Stimulated activated CD4-positive, alpha-beta T cell treated with anti-CD3 and anti-CD28 coated beads, TNF-alpha, amount 100 ng/mL, for 1 hour (primary cell): ENCODE measurements at places on chromosomes 3 and 15.

DNA sequence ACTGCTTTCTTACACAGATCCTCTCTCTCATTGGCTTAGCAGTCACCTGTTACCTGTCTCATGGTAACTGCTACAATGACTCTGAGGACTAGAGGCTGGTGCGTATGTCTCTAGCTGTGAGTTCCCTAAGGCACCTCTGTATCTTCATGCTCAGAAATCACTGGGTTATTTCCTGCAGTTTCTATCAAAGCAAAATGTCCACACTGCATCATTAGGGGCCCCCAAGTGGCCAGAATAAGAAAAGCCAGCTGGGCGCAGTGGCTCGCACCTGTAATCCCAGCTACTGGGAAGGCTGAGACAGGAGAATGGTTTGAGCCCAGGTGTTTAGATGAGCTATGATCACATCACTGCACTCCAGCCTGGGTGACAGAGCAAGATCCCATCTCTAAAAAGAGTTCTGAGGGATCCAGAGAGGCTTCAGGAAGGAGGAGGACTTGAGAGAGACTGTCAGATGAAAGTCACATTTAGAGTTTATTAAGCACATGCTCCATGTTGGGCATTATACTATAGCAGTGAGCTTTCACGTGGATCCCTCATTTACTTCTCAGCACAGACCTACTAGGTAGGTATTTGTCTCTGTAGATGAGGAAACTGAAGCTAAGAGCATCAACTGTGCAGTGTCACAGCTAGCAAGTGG lies 2.3 kb upstream of the VPS18 start:
- DNase-seq, result no peak

DNA sequence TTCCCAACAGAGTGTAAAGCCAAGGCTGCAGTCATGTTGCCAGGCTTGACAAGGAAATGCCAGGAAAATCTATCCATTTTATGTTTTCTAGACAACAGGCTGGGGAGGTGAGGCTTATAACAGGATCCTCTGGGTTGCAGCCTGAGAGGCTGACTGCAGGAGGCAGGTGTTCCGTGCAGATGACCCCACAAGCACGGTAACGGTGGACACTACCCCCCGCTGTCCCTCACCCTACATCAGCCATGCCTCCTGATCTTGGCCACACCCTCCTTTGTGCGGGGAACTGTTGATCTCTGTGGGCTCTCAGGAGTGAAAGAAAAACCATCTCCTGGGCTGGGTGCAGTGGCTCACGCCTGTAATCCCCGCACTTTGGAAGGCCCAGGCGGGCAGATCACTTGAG lies 68.0 kb upstream of the ADPGK start:
- no peak for DNase-seq

GRCh38 chr3:81199587-81199986 lies 561.9 kb downstream of the GBE1 start:
- no peak for DNase-seq

- no peak for DNase-seq
These were observed 159.7 kb upstream of the POU1F1 start for GRCh38 chr3:87435926-87436620.

- no peak for DNase-seq
These were observed 136.2 kb upstream of the PFN2 start for GRCh38 chr3:150106740-150107428.

GRCh38 chr15:42457445-42458442 lies 33.2 kb downstream of the ZNF106 start:
- no peak for DNase-seq

- DNase-seq, result no peak
These were observed 244.0 kb upstream of the LRRFIP2 start for GRCh38 chr3:37418357-37418756.

DNA sequence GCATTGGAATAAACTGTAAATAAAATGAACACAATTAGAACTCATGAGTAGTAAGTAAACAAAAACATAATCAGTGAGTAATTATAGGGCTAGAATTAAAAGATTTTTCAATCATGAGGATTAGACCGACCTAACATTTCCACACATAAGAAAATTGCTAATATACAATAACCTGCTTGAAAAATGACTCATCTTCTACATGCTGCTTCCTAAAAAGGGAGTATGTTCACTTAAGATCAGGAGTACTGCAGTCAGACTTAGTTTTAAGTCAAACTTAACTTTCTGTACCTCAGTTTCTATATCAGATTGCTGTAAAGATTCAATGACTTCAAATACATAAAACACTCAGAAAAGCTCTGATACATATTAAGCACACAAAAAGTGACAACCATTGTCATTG lies 22.6 kb upstream of the NEK10 start:
- DNase-seq, result no peak

GRCh38 chr15:94297558-94297957 lies 66.2 kb downstream of the MCTP2 start:
- no peak for DNase-seq

DNA sequence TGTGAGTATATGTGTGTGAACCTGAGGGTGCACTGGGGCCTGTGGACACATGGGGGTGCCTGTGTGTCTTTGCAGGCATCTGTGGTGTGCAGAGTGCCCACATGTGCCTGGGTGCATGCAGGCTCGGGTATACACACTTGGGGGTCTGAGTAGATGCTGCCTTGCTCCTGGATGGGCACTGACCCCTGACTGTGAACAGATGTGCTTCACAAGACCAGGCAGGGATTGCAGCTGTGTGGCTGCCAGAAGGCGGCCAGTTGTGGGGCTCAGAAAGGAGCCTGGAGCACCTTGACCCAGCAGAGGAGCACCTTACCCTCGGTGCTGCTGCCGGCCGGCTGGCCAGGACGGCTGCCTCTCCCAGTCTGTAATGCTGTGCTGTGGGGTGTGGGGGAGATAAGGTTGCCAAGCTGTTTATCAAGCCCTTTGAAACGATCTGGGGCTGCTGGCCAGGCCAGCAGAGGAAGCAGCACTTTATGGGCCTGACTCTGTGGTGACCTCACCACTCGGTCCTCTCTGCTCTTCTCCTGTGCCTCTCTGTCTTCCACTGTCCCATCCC lies 55.5 kb upstream of the MRPS22 start:
- no peak for DNase-seq

- no peak for DNase-seq
These were observed 75.0 kb downstream of the MAGEF1 start for GRCh38 chr3:184636741-184637316.

- no peak for DNase-seq
These were observed 5.9 kb downstream of the ZSCAN2 start for GRCh38 chr15:84606653-84607120.

GRCh38 chr15:70311821-70312220 lies 214.1 kb upstream of the TLE3 start:
- no peak for DNase-seq

- no peak for DNase-seq
These were observed 149.0 kb downstream of the PGPEP1L start for GRCh38 chr15:98858610-98859023.

- no peak for DNase-seq
These were observed 35.1 kb downstream of the UMPS start for GRCh38 chr3:124765197-124765840.

GRCh38 chr3:189827108-189827507 lies 195.9 kb downstream of the TP63 start:
- no peak for DNase-seq

DNA sequence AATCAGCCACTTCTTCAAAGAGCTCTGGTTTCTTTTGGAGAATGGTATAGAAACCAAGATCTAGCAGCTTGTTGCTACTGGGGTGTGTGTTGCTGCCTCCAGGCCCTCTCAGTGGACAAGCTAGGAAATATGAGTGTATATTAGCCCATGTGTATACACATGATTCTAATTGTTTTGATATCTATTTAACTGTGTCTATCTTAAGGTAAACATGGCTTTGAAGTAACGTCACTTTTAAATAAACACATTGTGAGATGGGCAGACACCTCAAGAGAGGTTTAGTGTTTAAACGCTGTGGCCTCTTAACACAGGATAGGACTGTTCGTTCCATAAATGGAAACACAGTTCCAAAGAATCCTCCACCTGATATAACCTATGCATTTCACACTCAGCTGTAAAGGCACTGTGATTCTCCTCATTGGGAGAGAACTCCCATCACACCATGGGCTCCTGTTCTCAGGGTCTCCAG lies 87.0 kb downstream of the GMPS start:
- no peak for DNase-seq

DNA sequence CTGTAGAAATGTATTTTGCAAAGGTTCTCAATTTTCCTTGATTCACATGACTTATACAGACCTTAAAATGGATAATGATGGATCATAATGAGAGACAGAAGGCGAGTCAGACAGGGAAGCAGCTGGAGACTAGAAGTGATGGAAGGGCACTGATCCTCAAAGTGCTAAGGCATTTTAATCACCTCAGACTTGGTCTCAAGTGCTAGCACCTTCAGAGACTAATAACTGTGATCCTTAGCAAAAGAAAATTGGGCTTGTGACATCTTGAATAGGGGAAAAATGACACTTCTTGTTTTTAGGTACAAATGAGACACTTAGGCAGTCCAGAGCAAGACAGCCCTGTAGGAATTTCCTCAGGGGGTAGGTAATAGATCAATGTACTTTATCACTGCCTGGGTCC lies 1011.7 kb downstream of the SQOR start:
- no peak for DNase-seq

DNA sequence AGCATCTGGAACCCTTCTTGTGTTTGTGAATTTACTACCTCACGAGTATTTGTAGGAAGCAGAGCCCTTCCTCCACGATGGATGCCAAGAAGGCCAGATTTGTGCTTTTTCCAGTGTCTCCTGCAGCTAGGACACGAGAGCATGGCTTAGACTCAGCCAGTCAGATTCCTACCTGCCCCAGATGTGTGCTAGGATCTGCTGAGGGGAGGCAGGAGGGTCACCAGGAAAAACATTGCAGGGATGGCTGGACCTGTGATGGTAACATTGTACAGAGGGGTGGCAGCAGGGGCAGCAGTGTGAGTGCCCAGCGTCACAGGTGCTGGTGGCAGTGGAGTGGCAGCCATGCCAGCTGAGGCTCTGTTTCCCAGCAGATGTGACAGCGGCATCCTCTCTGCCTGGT lies 285.3 kb downstream of the FAM43A start:
- no peak for DNase-seq

GRCh38 chr3:112350018-112350810 lies 17.3 kb downstream of the CD200 start:
- DNase-seq, result no peak

- no peak for DNase-seq
These were observed 547.7 kb upstream of the MCTP2 start for GRCh38 chr15:93683651-93684050.

DNA sequence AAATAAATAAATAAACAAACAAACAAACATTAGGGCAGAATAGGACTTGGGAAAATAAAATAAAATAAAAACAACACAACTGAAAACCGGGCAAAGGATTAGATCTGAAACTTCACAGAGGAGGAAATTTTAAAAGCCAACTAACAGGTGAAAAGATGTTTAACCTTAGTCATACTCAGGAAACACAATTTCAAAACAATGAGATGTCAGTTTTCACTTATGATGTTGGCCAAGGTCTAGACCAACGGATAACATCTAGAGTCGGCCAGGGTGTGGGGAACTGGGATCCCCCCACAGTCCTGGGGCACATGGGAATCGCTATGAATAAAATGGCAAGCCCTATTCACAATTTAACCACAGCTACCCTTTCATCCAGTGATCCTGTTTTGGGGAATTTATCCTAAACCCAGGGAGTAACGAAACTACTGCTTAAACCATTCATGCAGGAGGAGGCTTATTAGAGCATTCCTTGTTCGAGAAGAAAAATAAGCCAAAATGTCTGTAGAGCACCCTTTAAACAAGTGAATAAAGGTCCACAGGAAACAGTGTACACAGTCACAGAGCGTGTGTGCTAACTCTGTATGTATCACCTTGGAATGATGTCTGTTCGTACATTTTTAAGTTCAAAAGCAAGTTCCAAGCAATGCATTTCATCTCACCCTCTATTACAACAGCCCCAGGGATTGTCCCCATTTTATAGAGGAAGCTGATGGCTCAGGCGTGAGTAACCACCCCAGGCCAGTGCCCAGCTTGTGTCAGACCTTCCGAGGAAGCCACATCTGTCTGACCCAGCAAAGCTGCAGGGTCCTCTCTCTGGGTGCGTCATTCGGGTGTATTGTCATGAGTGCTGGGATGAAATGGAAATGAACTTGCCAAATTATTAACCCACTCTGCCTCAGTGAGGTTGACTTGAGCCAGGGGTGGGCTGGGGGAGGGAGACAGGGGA lies 6.3 kb upstream of the ANPEP start:
- no peak for DNase-seq

DNA sequence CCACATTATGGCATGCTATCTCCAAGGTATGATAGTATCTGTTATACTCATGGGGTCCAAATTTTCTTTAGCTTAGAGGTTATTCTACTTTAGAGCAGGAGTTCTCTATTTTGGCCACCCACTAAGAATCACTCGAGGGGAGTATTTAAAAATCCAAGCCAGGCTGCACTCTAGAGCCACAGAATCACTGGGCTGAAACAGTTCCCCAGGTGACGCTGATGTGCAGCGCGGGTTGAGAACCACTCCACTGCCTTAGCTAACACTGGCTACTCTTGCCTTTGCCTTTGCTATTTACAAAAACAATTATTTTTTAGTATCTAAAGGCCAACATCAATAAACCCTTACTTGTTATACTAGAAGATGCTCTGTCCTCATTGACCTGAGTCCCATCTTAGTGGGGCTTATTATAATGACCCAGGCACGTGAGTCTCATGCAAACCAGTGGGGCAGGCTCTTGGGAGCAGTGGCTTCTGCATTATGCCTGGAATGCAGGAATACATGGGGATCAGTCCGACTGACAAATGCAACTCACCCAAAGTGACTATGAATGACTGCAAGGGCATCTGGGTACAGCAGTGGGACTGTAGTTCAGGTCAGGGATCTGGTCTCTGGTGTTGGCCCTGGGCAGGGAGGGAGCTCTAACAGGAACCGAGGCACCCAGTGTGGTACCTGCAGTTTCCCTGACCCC lies 21.7 kb upstream of the CGNL1 start:
- no peak for DNase-seq

- no peak for DNase-seq
These were observed 4.7 kb upstream of the ONECUT1 start for GRCh38 chr15:52794665-52795463.

GRCh38 chr3:25621087-25621486 lies 43.6 kb downstream of the TOP2B start:
- no peak for DNase-seq

DNA sequence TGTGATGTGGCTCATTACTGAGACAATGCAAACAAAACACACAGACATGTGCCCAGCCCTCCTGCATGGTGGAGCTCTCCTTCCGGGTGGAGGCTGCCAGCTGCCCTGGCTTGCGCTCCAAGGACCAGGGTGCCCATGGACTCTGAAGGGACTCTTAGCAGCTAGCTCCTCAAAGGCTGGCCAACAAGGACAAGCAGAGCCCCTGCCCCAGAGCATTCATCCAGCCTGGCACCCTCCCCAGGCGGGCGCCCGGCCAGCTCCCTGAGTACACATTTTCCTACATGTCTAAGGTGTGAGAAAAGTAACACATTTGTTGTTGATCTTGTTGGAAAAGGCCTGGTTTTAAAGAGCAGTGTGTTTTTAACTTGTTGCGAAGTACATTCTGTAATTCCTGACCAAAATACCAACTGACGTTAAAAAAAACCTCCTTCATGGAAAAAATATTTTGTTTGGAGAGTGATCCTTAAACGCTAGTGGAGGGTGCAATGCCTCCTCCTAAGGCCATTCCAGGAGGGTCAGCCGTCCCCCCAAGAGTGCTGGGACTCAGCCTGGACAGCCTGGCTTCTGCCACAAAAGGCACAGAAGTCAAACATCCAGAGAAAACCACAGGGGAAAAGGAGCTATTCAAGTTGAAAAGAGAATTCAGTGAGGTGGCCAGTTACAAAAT lies 86.9 kb downstream of the KLF15 start:
- no peak for DNase-seq

- no peak for DNase-seq
These were observed 104.8 kb upstream of the CCDC54 start for GRCh38 chr3:107272471-107272870.

- DNase-seq, result no peak
These were observed 193.9 kb upstream of the TPM1 start for GRCh38 chr15:62848632-62849050.
